ENCODE measurements at places on chromosomes 4 and X.

- no peak for DNase-seq
Observed at GRCh38 chr4:24881508-24882196, 31.2 kb downstream of the CCDC149 start.

DNA sequence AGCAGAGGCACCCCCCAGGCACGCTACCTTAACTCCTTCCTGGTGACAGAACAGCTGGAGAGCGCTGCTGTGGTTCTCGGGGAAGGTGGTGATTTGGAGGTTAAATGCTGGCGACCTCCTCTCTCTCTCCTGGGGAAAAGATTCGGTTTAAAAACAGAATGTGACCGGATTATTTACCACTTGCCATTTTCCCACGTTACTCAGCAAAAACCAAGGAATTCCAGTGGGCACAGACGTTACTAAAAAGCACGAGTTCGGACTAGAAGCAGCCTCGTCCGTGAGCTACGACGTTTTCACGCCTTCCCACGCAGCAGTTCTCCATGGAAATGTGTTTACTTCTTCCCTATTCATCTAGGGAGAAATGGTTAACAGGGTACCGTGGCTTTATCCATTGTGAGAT, 32.3 kb upstream of the C4orf50 start:
- DNase-seq = no peak

GRCh38 chr4:152197211-152197610, 338.7 kb downstream of the FBXW7 start:
- no peak for DNase-seq

- no peak for DNase-seq
Observed at GRCh38 chrX:46994096-46994495, 81.9 kb downstream of the JADE3 start.

GRCh38 chr4:24443200-24443599, 141.2 kb downstream of the DHX15 start:
- DNase-seq = no peak

DNA sequence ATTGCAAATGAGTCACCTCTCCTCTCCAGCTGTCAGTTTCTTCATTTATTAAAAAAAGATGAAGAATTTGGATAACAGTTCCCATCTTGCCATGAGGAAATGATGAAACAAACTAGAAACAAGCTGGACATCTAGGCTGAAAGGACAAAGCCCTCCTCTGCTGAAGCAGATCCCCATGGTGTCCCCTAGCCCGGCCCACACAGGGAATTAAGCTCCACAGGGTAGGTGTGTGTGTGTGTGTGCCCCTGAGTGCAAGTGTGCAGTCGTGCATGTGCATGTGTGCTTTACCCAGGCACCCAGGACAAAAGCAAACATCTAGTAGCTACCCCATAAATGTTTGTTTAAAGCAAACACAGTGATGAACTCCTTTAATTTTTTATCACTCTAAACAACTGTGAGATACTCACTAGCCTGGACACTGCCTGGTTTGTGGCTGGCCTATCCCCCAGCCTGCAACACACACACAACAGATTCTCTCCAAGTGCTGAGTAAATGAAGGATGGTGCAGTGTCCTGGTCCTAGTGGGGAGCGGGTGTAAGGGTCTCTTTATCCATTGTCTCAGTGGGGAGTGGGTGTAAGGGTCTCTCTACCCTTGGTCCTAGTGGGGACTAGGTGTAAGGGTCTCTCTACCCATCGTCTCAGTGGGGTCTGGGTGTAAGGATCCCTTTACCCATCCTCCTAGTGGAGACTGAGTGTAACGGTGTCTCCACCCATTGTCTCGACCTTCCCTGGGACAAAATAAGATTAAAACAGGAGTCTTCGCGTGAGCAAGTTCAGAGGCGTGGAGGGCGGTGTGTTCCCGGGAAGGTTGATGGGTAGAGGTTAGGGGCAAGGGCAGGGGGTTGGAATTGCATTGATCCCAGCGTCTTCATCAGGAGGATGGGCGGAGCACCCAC, 688 bp upstream of the EVC start:
- no peak for DNase-seq

DNA sequence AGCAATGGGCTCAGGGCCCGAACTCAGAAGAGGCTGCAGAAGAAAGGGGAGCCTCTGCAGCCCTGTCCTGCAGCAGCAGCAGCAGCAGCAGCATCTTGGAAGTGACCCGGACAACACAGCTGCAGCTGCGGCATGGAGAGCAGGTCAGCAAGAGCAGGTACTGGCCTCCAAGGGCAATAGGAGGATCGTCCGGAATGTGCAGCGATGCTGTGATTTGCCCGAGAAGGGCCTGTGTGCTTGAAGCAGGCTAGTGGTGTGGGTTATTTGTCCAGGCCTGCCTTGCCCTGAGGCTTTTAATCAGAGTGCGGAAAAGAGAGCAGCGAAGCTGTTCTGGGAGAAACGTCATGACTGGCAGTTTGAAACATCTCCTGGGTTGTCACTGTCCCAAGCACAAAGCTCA, 126.0 kb downstream of the F11 start:
- DNase-seq = no peak

DNA sequence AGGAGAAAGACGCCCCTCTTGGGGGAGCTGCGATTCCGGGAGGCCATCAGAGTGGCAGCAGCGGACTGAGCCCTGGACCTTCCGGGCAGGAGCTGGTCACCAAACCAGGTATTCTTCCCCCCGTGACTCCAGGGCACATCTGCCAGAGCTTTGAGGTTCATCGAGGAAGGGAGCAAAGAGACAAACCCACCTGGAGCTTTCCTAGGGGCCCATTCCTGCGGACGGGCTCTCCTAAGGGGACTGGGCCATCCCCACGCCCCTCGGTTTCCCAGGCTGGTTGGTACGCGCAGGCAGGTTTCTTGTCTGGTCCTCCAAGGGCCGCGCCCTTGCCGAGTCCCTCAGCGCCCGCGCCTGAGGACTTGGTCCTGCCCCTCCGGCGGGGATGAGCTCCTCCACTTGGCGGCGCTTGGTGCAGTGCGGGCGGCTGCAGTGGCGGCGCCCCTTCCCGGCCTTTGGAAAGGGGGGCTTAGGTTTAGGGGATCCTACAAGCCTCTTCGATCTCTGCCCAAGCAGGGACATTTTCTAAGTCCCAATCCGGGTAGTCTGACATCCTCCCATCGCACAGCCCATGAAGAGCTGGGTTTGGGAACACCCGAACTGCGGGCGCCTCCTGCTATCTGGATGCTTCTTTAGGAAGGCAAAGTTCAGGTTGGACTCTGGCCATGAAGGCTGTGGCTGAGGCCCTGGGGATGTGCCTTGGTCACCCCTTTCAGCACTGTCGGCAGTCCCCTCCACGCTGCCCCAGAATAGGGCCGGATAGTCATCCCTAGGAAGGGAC, 538 bp downstream of the STBD1 start:
- peak; percentile 65 for DNase-seq

DNA sequence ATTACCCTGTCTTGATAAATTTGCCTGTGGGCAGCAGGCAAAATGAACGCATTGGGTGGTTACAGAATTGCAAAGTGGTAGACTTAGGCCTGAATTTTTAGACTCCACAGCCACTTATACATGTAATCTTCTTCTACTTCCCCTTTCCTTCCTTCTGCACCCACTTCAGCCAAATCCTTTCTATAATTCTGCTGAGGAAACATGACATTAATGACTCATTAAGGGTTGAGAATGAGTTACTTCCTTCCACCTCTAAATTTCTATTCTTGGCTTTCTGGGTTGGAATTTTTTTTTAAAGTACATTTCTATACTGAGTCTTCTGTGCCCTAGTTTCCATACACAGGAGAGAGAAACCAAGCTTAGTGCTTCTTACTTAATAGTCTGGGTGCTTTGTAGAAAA, 10.1 kb downstream of the PAPSS1 start:
- no peak for DNase-seq

GRCh38 chr4:40059362-40059761, 2.7 kb downstream of the N4BP2 start:
- DNase-seq = no peak

- DNase-seq = peak; percentile 49
Observed at GRCh38 chrX:44343412-44344141, at the start of gene EFHC2. TSS of gene EFHC2 (minus strand) at chrX:44343672. CDS start at chrX:44343588, 84 bp downstream.

DNA sequence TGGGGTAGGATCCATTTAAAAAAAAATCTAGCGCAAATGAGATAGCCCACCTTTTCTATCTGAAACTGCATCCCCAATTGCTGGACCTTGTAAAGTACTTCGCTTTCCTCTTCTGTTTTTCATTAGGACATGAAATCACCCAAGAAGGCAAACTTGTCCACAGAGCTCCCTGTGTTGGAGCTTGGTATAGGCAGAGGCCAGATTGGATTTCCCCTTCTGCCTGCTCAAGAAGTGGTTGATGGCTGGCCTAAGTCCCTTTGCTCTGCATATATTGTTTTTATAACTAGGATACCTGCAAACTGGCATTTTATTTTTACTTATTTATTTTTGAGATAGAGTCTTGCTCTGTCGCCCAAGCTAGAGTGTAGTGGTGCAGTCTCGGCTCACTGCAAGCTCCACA, 28.4 kb downstream of the RNF4 start:
- DNase-seq = no peak

- DNase-seq = no peak
Observed at GRCh38 chr4:169484485-169484884, 127.9 kb downstream of the NEK1 start.

- no peak for DNase-seq
Observed at GRCh38 chrX:68757731-68758130, 71.1 kb upstream of the EFNB1 start.

GRCh38 chr4:75434105-75434504, 80.1 kb downstream of the RCHY1 start:
- no peak for DNase-seq

DNA sequence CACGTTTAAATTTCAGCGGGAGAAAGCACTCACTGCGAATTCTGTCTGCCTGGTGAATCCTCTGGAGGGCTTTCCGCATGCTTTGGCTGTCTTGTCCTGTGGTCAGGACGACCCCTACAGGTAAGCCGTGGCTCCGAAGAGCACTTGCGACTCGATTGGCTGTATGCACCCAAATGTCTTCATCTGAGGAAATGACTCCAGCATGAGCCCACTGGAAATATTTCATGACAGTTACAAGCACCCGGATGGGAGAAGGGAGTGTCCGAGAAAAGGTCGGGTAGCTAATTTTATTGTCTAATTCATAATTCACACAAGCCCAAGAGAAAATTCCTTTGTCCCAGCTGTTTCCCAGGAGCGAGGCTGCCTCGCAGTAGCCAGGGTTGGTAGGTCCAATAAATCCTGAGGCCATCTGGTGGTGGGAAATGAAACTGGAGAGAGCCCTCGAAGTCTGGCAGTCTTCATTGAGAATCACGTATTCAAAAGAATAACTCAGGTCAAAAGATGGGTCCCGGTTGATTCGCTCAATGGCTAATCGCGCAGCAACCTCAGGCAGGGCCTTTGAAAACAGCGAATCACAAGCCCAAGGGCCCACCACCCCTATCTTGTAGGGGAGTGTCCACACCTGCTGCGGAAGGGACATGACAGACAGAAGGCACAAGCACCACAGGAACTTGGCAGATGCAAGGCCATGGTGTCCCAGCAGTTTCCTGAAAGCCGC, 6.6 kb downstream of the GUCY2F start:
- peak; percentile 71 for DNase-seq

- DNase-seq = no peak
Observed at GRCh38 chrX:41045960-41046567, 39.2 kb upstream of the USP9X start.

GRCh38 chrX:96846841-96847240, 36.9 kb upstream of the RPA4 start:
- no peak for DNase-seq

GRCh38 chr4:186067757-186068385, 1.1 kb upstream of the TLR3 start:
- peak; percentile 15 for DNase-seq

DNA sequence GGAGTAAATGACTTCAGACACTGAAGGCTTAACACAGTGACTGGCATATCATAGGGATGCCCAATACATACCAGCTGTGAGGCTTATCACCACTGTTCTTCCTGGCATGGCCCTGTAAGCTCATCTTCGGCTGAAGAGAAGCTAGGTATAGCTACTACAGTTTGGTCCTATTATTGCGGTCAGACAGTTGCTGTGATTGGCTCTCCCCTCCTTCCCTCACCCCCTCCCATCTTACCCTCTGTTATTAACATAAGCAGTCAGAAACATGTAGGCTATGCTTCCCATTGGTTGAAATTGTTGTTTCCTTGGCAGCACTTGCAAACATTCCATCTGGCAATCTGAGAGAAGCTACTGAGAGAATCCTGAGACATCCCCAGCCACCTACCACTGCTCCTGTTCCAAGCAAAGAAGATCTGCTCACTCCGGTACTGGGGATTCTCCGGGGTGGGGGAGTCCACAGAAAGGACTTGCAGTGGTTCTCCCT, at the start of gene AKAP14:
TSS of gene AKAP14 (plus strand) at position 51 of the 484 bp plus-strand sequence. CDS start 7,331 bp downstream, outside the sequence.
- DNase-seq = no peak

GRCh38 chr4:71857713-71858451, 74.0 kb upstream of the GC start:
- DNase-seq = no peak

GRCh38 chr4:171025343-171025742, 787.9 kb upstream of the GALNTL6 start:
- DNase-seq = no peak

DNA sequence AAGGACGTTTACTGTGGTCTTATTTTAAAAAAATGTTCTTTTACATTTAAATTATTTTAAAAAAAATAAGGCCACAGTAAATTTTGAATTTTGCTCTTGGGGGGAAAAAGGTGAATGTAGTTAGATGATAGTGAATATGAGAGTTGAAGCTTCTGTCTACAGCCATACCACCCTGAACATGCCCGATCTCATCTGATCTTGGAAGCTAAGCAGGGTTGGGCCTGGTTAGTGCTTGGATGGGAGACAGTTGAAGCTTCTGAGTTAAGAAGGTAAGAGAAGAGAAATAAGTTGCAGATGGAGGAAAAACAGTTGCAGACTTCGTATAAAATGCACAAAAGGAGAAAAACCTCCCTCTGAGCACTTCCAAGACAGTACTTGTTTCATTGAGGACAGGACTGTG, 115.6 kb upstream of the NR3C2 start:
- DNase-seq = no peak

DNA sequence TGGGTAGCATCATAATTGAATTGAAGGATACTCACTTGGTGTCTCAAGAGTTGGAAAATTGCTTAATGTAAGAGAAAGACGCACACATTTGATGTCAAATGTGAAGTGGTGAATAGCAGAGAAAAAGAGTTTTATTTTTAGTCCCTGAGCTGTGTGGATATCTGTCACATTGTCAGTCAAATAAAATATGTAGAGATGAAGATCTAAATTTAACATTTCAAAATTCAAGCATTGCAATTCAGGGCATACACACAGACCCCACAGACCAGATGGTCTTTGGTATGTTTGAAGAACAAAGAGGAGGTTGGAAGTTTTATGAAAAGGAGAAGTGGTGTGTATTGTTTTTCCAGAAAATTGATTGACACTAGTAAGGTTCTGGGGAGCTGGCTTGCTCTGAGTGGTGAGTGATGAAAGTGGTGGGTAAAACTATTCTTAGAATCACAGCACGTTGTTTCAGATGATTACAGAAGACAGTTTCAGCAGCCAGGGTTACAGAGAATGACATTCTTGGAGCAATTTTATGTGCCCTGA, 44.9 kb upstream of the BBS12 start:
- no peak for DNase-seq

DNA sequence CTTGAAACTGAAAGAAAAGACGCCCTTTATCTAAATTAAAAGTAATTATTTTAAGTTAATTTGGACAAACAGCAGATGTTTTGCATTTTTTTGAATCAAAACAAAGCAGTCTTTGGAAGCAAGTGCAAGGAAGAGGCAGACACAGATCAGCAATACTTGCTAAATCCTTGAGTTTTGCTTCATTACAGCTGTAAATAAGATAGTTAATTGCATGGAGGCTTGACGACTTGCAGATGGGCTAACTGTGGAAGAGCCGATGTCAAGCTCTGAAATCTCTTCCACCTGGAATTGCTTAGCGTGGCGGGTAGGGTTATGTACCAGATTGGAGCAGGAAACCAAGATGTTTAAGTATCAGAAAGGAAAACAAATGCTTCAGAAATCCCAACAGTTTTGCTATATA, 148.8 kb downstream of the POLA1 start:
- no peak for DNase-seq
